Activated T-helper 9 cell treated with anti-CD3 and anti-CD28 coated beads, Interleukin-2, amount 50 U/mL, for 16 hours (primary cell): ENCODE measurements at places on chromosomes 3 and 15.

- no peak for DNase-seq
These were observed 69.6 kb upstream of the CTNNB1 start for GRCh38 chr3:41129731-41130130.

- DNase-seq = no peak
These were observed 113.9 kb downstream of the TFDP2 start for GRCh38 chr3:142035308-142035922.

DNA sequence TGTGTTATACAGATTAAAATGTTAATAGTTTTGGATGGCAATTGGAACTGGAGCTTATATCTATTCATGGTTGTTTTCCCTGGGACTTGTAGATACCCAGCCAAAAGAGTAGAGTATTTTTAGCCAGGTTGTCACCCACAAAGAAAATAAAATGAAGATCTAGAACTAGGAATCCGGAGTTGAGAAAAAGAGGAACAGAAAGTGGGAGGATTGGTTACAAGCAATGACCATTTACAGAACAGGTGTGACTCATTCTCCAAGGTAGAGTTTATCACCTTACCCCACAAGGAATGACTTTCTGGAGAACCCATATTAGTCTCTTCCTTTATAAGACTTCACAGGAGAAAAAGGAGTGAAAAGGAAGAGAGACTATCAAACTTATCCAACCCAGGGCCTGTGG, 99.8 kb downstream of the TMEM108 start:
- no peak for DNase-seq

DNA sequence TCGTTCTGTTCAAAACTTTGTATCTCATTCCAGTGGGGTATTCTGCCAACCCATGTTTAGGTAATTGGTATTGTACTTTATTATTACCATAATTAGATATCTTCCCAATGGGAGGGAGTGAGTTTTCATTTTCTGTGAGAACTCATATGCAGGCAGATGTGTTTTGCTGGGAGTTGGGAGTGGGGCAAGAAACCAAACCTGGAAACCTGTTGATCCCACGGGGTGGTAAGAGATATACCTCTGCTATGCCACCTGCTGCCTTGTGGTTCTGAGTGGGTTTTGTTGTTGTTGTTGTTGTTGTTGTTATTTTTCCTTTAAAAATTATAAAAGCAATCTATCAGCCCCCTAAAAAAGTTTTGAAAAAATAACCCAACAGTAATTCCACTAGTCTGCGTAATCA, 32.1 kb downstream of the ZNF592 start:
- no peak for DNase-seq

- no peak for DNase-seq
These were observed 15.2 kb downstream of the IVD start for GRCh38 chr15:40420793-40421192.

- no peak for DNase-seq
These were observed 13.5 kb upstream of the TIPIN start for GRCh38 chr15:66369773-66370651.

DNA sequence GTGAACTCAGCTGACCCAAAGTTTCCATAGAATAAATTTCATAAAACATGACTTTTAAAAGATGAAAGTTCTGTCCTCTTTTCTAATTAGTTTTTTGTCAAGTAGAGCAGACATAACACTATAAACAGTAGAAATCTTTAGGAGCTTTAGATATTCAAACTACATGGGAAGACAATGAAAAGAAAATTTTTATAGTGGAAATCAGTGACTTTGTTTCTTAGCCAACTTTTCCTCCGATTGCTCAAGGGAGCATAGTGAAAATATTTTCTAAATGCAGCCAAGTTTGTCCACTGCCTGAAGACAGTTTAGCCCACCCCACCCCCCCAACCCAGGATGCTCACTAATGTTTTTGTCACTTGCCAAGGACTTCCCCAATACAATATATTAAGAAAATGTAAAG, 114.9 kb downstream of the PLD1 start:
- no peak for DNase-seq

DNA sequence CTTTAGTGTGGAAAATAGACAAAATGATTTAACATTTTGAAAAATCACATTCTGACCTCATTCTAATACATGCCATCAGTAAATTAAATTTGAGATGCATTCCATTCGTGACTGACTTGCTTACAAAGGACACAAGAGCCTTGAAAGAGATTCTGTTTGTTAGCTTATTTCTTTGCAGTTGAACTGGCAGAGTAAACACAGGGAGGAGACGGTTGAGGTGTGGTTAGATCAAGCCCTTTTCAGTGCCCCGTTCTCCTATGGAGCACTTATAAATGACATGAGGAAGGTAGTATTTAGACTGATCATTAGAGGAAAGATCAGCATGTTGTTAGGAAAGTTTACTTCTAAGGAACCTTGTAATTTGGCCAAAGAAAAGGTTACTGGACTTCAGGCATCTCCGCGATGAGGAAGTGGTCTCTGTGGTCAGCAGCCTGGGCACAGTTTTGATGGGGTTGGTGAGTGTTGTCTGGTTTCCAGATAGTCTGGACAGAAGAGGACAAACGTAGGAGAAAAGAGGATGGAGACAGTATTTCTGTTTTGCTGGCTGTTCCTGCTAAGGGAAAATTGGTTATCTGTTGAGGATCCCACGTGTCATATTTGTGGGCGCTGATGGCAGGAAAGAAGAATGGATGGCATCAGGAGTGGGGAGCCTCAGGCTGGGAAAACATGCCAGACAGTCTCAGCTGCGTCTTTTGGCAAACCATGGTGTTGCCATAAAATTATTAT, 328.9 kb upstream of the TBL1XR1 start:
- no peak for DNase-seq

DNA sequence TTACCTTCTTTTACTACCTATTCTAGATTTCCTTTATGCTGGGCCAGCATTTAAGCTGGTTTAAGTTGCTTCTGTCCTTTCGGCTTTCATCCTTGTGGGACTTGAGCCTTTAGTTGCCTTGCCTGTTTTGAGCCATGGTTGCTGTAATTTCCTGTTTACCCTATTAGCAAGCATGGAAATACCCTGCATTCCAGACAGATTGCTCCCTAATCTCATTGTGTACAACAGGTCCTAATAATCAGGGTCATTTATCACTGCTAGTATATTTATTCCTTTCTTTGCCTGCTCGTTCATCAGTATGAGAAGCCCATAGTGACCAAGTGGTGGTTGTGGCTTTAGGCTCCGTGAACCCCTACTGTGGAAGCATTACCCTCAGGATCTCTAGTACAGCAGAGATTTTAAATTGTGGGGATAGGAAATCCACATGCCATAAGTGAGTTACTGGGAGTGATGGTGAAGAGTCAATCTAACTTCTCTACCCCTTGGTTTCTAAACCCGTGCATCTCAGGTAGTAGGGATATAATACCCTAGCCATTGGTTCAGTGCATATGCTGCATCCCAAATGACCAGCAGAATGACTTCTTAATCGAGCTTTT, 31.9 kb downstream of the NCK1 start:
- no peak for DNase-seq

DNA sequence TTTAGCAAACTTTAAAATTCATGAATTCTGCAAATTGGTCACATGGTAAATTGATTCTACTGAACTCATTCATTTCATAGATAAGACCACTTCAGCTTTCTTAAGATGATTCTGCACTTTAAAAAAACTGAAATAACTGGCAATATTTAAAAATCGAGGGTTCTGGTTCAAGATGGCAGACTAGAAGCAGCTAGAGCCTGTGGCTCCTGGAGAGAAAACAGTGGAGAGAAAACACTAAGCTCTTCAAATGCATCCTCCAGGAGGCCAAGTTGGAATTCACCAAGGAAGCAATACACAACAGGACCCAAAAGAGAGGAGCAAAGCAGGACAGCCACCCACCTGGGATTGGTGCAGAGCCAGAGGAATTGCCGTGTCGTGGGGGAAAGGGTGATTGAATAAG, 132.1 kb downstream of the SPATA16 start:
- no peak for DNase-seq
